NCI-H1092 (cell line): ENCODE measurements at places on chromosomes 13 and 19.

GRCh38 chr13:110971486-110971885 lies 56.6 kb upstream of the ANKRD10 start:
- no peak for DNase-seq

DNA sequence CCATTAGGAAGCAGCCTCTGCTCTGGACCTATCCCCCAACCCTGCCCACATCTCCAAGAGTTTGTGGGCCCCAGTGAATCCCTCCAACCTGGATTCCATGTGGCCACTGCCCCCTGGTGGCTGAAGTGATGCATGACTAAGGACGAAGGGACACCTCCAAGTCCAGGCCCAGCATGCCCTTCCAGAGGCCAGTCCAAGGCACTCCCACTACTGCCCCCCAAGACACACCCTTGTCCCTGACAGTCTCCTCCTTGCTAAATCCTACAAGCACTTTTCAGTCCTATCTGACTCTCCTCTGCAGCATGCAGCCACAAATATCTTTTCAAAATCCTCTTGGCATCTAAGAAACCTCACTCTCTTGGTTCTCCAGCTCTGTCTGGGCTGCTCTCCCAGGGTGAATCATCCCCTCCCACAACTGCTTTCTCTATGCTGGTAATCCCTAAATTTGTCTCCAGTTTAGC lies 33.0 kb downstream of the DEDD2 start:
- DNase-seq, result peak; percentile 75

DNA sequence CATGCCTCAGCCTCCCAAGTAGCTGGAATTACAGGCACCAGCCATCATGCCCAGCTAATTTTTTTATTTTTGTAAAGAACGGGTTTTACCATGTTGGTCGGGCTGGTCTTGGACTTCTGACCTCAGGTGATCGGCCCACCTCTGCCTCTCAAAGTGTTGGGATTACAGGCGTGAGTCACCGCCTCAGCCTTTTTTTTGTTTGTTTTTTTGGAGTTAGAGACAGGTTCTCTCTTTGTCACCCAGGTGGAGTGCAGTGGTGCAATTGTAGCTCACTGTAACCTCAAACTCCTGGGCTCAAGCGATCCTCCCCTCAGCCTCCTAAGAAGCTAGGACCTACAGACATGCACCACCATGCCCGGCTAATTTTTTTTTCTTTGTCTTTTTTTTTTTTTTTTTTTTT lies 15.6 kb upstream of the NOTCH3 start:
- DNase-seq, result no peak

DNA sequence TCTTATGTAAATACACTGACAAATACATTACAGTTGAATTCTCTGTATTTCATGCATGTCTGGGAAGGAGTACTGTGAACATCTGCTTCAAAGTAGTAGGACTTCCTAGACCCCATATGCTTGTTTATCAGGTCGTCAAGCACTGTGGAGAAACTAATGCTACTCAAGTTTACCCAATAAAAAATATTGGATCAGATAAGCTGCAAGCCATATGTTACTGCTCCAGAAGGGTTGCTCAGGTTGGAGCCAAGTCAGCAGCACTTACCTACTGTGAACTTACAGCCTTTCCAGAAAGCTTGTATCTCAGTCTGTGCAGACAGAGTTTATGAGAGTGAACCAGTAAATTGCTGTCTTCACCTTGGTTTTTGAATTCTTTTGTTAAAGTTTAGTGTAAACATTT lies 36.2 kb downstream of the SLAIN1 start:
- DNase-seq, result no peak

GRCh38 chr19:54207983-54208783 lies 7.5 kb downstream of the RPS9 start:
- DNase-seq, result no peak

- DNase-seq, result no peak
These were observed 313.3 kb downstream of the FGF9 start for GRCh38 chr13:21984156-21984555.

DNA sequence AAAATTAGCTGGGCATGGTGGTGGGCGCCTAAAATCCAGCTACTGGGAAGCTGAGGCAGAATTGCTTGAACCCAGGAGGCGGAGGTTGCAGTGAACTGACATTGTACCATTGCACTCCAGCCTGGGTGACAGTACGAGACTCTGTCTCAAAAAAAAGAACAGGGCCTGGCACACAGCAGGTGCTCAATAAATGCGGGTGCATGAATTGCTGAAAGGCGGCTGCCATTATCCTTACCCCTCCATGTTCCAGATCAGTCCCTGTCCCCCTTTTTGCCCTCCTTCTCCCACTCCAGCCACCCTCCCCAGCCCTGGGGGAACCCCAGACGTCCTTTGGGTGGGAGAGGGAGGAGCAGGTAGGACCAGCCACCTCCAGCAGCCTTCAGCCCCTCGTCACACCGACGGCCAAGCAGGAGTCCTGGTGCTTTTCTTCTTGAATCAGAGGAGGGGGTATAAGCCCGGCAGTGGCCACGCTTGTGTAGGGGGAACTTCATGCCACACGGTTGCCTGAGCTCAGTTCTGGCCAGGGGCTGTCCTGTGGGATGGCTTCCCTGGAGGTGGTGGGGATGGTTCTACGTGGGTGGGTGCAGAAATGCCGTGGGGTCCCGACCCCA lies 20.4 kb upstream of the NFIC start:
- DNase-seq, result no peak

GRCh38 chr19:1571358-1571757 lies 3.2 kb upstream of the MEX3D start:
- no peak for DNase-seq

DNA sequence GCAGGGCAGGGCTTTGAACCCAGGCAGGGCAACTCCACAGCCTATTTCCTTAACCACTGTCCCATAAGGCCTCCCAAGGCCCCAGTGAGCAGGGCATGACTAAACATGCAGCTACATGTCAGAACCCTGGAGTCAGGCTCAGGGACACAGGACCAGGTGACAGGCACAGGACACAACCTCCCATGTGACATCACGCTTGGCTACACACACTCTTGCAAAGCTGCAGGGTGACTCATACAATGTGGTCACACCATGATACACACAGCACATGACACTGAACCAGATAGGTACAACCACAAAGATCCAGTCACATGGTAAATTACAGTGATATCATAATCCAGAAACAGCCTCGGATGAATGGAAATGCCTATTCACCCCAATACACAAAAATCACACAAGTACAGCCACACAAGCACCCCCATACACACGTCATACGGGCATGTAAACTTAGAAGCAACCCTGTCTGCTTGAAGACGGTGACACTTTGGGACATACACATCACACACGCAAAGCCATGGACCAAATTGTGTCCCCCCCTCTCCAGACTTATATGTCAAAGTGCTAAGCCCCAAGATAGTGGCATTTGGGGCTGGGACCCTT lies 14.5 kb downstream of the KLK4 start:
- DNase-seq, result no peak

DNA sequence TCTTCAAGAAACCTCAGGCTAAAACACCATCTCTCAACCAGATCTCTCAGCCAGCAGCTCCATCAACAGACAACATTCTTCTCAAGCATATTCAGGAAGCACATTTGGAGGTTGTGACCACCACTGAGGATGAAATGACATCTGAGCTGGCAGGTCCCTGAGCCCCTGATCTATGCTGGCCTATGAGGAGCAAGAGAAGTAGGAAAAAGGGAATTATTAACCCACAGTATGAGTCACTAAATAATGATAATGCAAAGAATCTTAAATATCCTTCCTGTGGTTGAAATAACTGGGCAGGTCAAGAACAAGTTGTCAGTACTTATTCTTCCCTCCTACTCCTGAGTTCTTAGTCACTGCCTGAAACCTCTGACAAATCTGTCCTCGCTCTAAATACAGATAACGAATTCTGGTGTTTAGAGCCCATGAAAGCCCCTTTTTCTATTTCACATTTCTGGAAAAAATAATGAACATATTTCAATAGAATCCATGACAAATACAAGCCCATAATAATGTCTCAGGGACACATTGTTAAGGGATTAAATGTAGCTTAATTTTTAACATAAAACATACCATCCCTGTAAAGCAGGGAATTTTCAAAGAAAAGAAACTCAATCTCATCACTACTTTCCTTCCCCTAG lies 225.8 kb upstream of the IRS2 start:
- DNase-seq, result no peak

GRCh38 chr13:102033386-102033785 lies 368.5 kb downstream of the FGF14 start:
- no peak for DNase-seq

DNA sequence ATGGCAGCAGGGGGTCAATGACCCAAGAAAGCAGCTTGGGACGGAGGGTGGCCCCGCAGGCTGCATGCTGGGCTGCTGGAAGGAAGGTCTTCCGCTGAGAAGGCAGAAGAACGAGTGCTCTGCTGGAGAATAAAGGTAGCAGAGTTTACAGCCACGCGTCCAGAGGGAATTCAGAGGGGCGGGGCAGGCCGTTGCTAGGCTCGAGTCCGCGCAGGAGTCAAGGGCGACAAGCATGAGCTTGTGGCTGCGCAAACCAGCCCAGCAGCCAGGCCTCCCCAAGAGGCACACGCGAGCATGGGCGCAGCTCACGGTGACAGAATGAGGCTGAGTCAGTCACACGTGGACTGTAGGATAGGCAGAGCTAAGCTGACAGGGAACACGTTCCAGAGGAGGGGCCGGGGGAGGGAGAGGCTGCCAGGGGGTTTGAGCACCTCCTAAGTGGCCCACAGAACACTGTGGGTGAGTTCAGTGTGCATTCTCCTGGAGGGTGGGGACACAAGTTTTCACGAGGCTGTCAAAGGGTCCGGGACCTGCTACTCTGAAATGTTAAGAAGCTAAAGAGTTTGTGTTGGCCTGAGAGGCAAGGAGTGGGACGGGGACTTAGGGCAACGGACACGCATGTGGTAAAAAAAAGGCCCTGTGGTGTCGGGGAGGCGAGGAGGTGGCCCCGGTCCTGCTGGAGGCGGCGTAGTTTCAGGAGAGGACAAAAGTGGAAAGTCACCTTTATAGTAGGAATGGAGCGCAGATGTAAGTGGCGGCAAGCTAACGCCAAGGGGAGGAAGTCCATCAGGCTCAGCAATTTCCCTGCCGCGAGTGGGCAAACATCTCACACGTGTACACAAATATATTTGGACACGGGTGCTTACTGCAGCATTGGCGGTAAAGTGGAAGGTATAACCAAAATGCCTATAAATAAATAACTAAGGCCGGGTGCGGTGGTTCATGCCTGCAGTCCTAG lies 17.7 kb downstream of the RFX2 start:
- DNase-seq, result peak; percentile 74

- DNase-seq, result no peak
These were observed 68.6 kb upstream of the TEX29 start for GRCh38 chr13:111251646-111252445.

- no peak for DNase-seq
These were observed 29.6 kb upstream of the RCBTB2 start for GRCh38 chr13:48562296-48563066.

DNA sequence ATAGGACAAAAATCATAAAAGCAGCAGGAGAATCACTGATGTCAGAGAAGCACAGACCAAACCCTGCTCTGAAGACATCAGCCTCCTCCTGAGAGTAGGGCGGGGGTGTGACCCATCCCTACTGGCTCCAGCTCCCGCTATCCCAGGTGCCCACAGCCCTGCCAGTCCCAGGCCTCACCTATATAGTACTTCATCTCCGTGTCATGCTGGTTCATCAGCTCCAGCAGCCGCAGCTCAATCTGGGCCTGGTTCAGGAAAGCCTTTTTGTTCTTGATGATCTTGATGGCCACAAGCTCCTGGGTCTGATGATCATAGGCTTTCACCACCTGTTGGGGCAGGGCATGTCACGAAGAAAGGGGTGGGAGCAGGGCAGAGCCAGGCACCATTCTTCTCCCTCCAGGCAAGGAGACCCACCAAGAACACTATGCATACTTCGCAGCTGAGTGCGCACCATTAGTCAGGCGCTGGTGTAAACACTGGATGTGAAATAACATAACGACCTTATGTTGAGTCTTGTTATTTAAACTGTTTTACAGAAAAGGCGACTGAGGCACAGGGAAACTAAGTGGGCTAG lies 4.2 kb downstream of the DYRK1B start:
- no peak for DNase-seq

GRCh38 chr13:93200626-93201025 lies 26.0 kb upstream of the GPC6 start:
- no peak for DNase-seq

GRCh38 chr19:34961775-34962686 lies 2.0 kb downstream of the ZNF792 start:
- DNase-seq, result no peak

DNA sequence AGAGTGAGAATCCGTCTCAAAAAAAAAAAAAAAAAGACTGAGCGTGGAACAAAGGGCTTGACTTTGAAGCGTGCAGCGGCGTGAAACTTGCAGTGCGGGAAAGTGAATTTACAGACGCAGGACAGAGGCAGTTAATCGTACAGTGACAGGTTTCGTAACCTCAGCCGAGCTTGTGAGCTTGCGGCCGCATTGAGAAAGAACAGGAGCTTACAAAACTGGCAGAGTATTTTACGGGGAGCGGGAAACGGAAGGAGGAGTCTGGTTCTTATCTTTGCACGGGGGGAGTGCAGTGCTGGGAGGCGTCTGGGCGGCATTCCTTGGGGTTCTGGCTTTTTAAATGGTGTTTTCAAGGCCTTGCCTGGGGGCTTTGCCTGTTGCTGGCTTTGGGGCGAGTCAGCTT lies 6.0 kb upstream of the BSG start:
- no peak for DNase-seq

- DNase-seq, result no peak
These were observed 16.3 kb upstream of the DOCK6 start for GRCh38 chr19:11278670-11279069.

GRCh38 chr13:20141238-20142022 lies 19.4 kb downstream of the GJA3 start:
- no peak for DNase-seq

- no peak for DNase-seq
These were observed 13.9 kb upstream of the HS6ST3 start for GRCh38 chr13:96075953-96076543.

- DNase-seq, result no peak
These were observed 67.9 kb upstream of the KLF5 start for GRCh38 chr13:72990953-72991352.

DNA sequence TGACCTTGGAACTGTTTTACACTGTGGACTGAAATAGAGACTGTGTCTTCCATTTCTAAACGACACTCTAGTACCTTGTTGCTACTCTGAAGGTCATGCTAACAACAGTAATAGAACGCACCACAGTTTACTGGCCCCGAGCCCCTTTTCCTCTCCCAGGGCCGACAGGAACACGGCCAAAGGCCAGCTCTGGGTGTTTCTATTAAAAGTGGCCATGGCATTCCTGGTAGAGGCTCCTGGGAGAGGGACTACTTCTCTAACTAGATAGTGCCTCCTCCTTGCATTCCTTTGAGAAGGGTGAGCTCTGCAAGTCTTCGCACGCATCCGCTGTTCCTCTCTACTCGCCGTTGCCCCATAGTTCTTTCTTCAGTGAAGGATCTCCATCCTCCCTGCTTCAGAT lies 18.7 kb upstream of the SIAH3 start:
- DNase-seq, result no peak

- no peak for DNase-seq
These were observed 1500.4 kb downstream of the EFNB2 start for GRCh38 chr13:105035092-105035491.
